ENCODE measurements at places on chromosomes 5 and 9. TPM values are rescaled to one million over a fixed set of nuclear protein-coding genes. Genes with fewer than 3 reads are reported as not detected.

The TSSK1B gene
- total RNA-seq, result not detected

DNA sequence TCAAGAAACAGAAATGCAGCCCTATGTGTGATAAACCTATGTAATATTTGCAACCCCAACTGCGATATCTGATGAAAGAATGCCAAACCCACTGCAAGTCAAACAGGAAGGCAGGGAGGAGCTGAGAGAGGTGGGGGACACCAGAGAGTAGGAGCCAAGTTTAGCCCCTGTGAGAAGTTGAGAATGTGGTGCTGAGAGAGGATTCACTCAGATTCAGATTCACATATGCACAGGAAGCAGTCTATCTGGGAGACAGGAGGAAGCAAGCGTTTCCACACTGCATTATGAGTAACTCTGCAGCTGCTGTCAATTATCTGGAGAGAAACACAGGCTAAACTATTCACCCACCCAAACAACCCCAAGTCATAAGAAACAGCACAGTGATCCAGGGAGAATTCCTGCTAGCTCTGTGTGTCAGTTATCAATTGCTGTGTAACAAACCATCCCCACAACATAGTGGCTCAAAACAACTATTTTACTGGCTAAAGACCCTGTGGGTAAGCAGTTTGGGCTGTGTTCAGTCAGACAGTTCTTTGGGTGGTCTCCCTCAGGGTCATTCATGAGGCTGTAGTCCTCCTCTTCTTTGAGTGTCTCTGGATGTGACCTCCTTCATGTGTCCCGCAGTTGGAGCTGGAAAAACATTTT is 161.9 kb upstream of the RAI14 start:
- H3K27me3 ChIP-seq, result peaks cover 4% of the 10 kb centered on the region
- no peaks in the 10 kb centered on the region for H3K36me3 ChIP-seq
- no peaks in the 10 kb centered on the region for H3K4me1 ChIP-seq
- H3K27ac ChIP-seq, result no peak overlapping the region
- DNase-seq, result no peak

The IQGAP2 gene
- total RNA-seq, result 72.5 TPM

DNA sequence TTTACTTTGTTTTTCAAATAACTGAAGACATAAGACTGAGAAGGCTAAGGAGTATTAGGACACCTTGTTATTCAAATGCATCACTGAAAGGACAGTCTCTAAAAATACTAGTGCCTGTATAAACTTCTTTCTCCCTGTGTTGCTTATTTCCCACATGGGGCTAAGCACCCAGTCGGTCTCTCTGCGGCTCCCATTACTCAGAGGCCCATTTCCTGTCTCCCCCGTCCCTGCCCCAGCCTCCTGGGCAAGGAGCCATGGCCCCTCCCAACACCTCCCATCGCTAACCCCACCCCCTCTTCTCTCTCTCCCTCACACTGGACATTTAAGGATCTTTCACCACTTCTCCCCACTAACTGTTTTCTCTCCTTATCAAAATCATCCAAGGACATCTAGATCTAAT is 81.9 kb downstream of the EBF1 start:
- no peak overlapping the region for H3K27ac ChIP-seq
- no peaks in the 10 kb centered on the region for H3K27me3 ChIP-seq
- no peak overlapping the region for H3K4me3 ChIP-seq
- H3K4me1 ChIP-seq, result peaks cover 3% of the 10 kb centered on the region
- H3K36me3 ChIP-seq, result no peaks in the 10 kb centered on the region
- DNase-seq, result no peak

GRCh38 chr9:10562581-10563343 is 50.0 kb downstream of the PTPRD start:
- no peak overlapping the region for H3K4me3 ChIP-seq
- DNase-seq, result no peak
- H3K27me3 ChIP-seq, result no peaks in the 10 kb centered on the region
- H3K27ac ChIP-seq, result no peak overlapping the region
- H3K4me1 ChIP-seq, result no peaks in the 10 kb centered on the region
- H3K36me3 ChIP-seq, result no peaks in the 10 kb centered on the region

The FRRS1L gene
- not detected for total RNA-seq

GRCh38 chr9:109122726-109123621 is 3.2 kb upstream of the TMEM245 start:
- no peak overlapping the region for H3K27ac ChIP-seq
- no peak for DNase-seq
- H3K4me1 ChIP-seq, result peaks cover 5% of the 10 kb centered on the region
- no peaks in the 10 kb centered on the region for H3K36me3 ChIP-seq

GRCh38 chr5:79357398-79357797 is 121.5 kb downstream of the JMY start:
- DNase-seq, result no peak
- no peak overlapping the region for H3K4me3 ChIP-seq
- peaks cover 6% of the 10 kb centered on the region for H3K27me3 ChIP-seq
- H3K36me3 ChIP-seq, result no peaks in the 10 kb centered on the region
- no peak overlapping the region for H3K27ac ChIP-seq
- H3K4me1 ChIP-seq, result no peaks in the 10 kb centered on the region

The OR1L4 gene
- total RNA-seq, result not detected

- no peak for DNase-seq
- H3K27ac ChIP-seq, result no peak overlapping the region
- peaks cover 12% of the 10 kb centered on the region for H3K4me1 ChIP-seq
- no peak overlapping the region for H3K4me3 ChIP-seq
- no peaks in the 10 kb centered on the region for H3K27me3 ChIP-seq
- H3K36me3 ChIP-seq, result no peaks in the 10 kb centered on the region
Observed at GRCh38 chr5:140130949-140131733, 5.4 kb downstream of the IGIP start.

- no peak overlapping the region for H3K4me3 ChIP-seq
- peaks cover 3% of the 10 kb centered on the region for H3K4me1 ChIP-seq
- H3K36me3 ChIP-seq, result peaks cover 3% of the 10 kb centered on the region
- H3K27me3 ChIP-seq, result no peaks in the 10 kb centered on the region
- DNase-seq, result no peak
- no peak overlapping the region for H3K27ac ChIP-seq
Observed at GRCh38 chr9:99925541-99925940, 19.1 kb downstream of the STX17 start.

DNA sequence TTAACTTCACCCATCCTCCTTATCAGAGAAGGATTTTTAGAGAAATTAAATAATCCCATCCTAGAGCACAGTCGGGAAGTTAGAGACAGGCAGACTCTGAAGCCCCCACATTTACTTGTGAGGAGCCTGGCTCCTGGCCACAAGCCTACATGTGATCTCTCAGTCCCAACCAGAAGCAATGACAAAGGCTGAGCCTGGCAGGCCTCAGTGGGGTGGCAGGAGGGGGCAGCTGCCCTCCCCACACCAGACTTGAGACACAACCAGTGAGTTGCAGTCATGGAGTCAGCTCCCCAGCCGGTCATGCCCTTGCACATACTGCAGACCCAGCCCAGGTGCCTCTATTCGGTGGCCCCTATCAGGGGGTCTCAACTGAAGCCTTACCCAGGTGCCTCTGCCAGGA is 11.0 kb downstream of the NAIF1 start:
- H3K36me3 ChIP-seq, result peaks cover 3% of the 10 kb centered on the region
- H3K27me3 ChIP-seq, result no peaks in the 10 kb centered on the region
- H3K4me3 ChIP-seq, result no peak overlapping the region
- H3K27ac ChIP-seq, result no peak overlapping the region
- DNase-seq, result no peak
- H3K4me1 ChIP-seq, result peaks cover 10% of the 10 kb centered on the region

GRCh38 chr5:8879248-8879647 is 666.6 kb downstream of the SEMA5A start:
- DNase-seq, result no peak
- H3K4me3 ChIP-seq, result no peak overlapping the region
- no peaks in the 10 kb centered on the region for H3K4me1 ChIP-seq

The TMEM215 gene
- not detected for total RNA-seq

GRCh38 chr9:81397481-81398381 is 291.6 kb downstream of the TLE1 start:
- no peaks in the 10 kb centered on the region for H3K36me3 ChIP-seq
- DNase-seq, result no peak
- H3K4me3 ChIP-seq, result no peak overlapping the region
- H3K27me3 ChIP-seq, result no peaks in the 10 kb centered on the region
- H3K27ac ChIP-seq, result no peak overlapping the region

DNA sequence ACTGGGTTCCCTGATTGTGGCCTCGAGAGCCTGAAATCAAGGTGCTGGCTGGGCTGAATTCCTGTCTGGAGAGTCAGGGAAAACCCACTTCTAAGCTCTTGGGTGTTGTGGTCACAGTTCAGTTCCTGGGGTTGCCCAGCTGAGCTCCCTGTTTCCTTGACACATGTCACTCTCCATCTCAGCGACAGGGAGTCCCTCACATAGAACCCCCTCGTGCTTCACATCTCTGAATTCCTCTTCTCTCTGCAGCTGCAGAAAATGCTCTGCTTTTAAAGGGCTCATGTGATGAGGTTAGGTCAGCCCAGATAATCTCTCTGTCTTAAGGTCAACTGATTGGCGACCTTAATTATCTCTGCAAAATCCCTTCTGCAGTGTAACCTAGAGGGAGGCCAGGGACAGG is 53.5 kb upstream of the NFIL3 start:
- no peaks in the 10 kb centered on the region for H3K27me3 ChIP-seq
- no peak overlapping the region for H3K27ac ChIP-seq
- no peak overlapping the region for H3K4me3 ChIP-seq
- H3K36me3 ChIP-seq, result no peaks in the 10 kb centered on the region

DNA sequence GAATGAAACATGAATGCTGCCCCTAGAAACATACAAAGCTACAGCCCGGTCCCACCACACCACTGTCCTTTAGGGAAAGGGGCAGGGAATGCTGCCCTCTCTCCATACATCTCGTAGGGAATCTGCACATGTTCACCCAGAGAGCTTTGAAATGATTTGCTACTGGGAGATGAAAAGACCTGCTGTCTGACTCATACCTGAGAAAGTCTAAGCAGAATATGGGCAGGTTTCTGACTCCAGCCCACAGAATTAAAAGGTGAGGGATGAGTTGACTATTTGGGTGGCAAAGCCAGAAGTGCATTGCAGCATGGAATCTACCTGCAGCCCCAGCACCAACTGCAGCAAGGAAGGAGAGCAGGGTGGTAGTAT is 297.9 kb downstream of the TLE1 start:
- H3K4me3 ChIP-seq, result no peak overlapping the region
- no peak for DNase-seq
- H3K27me3 ChIP-seq, result no peaks in the 10 kb centered on the region

Measured in T-cell (primary cell).